ENCODE measurements at places on chromosomes 7 and 10.

GRCh38 chr7:151342102-151342646 is 562 bp downstream of the NUB1 start:
- DNase-seq = peak; percentile 60

- DNase-seq = no peak
Measured at GRCh38 chr10:77605466-77605865, 32.1 kb downstream of the KCNMA1 start.

DNA sequence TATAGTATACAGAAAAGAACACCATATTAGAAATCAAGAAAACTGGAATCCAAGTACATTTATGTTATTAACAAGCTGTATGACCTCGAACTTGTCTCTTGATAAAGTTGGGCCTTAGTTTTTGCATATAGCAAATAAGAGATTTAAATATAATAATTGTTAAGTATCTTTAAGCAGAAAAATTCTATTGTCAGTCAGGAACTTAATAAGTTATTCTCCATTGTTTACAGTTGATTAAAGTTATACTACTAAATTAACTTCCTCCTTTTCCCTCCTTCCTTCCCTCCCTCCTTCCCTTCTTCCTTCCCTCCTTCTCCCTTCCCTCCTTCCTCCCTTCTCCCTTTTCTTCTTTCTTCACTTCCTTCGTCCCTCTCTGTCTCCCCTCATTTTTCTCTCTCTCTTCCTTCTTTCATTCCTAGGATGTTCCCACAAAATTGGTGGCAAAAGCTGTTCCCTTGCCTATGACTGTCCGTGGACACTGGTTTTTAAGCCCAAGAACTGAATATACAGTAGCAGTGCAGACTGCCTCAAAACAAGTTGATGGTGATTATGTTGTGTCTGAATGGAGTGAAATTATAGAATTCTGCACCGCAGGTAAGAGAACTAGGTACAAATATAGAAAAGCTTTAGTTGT is 59.7 kb downstream of the PHYHIPL start:
- no peak for DNase-seq

- no peak for DNase-seq
Measured at GRCh38 chr7:44964831-44965440, 13.9 kb downstream of the MYO1G start.

GRCh38 chr7:44131173-44132029 is 8.1 kb upstream of the POLD2 start:
- DNase-seq = no peak

GRCh38 chr10:127012769-127013152 is 107.5 kb downstream of the DOCK1 start:
- no peak for DNase-seq

DNA sequence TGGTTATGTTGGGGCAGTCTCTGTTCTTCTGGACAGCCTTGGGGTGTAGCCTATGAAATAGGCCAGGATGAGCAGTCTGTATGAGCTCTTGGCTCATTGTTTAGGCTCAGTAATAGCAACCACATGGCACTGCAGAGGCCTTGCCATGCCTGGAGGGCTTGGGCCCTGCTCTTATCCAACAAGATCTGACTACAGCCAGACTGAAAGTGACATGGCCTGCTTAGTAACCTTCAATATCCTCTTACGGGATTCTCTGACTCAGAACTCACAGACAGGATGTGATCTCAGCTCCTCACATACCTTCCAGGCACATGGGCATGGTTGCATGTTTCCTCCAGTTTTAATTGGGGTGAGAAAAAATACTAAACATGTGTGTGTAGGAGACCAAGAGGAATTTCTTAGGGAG is 289.3 kb downstream of the PTEN start:
- DNase-seq = no peak

DNA sequence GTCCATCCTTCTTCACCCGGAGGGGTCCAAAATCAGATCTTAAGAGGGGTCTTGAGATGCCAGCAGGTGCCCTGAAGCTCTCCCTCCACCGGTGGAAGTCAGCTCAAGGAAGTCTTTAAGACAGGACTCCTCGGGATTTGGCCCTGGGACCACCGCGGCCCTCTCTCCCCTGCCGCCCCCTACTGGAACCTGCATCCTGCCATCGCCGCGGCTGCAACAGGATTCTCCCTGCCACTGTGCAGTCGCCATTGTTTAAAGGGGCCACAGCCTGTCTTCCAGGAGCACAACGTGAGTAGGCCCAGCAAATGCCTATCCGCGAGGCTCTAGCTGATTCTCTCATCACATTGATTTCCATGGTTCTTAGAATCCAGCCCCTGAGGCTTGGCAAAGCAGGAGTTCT is 324.3 kb downstream of the ZNF716 start:
- DNase-seq = no peak

DNA sequence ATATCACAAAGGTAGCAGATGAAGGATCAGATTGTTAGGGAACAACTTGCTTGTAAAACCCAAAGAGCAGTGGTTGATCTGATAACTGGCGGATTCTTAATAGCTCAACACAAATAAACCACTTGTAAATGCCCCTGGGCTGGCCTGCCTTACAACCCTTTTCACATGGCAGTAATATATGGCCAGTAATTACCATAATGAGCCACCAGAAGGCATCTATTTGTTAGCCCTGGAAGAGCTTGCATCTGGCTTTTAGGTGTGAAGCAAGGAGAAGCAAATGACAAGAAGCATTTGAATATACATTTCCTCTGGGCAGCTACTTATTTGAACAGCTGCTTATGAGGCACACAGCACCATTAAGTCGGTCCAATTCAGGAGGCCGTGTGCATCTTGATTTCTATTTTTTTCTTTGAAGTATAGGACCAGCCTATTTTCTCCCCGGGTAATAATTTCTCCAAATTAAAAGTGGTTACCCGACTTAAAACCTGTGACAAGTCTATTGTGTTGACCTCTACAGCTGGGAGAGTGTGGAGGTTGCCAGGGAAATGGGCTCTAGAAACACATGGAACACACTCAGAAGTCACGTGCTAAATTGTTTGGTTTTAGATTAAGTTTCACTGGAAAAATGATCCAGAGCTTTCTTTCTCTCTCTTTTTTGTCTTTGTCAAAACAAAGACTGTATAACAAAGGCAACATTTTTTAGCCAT is 113.4 kb downstream of the SEM1 start:
- no peak for DNase-seq

DNA sequence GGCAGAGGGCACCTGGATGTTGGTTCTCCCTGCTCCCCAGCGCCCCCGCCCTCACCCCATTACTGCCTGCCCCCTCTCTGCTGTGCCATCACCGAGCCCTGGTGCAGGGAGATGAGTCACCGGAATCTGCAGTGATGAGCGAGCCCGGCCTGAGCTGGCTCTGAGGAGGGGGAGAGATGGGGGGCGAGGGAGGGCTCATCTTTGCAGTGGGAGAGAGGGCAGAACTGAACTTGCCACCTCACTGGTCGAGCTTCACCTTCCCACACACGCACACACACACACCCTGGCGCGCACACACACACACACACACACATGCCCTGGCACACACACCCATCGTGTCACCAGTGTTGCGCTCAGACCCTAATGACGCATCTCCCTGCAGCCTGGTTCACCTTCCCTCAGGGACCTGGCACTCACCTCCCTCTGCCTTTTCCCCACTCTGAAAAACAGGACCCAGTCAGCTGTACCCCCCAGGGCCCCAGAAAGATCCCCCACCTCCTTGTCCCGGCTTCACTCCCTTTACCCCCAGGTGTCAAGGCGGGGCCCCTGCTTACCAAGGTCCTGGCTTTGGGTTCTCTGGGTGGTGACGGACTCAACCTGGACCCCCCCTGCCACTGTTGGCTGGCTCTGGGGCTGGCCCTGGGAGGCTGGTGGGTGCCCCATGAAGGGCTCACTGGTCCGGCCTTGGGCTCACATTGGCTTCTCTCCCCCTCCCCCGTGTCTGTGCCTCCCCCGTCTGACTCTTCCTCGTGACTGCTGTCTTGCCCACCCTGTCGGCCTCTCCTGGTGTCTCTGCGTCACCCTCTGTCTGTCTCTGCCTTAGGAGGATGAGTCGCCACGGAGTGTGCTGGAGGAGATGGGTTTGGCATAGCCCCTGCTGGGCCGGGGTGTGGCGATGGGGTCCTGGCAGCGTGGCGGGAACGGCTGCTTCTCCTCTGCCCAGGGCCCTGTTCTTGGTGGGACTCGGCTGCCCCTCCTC is 5.4 kb downstream of the VGF start:
- no peak for DNase-seq

DNA sequence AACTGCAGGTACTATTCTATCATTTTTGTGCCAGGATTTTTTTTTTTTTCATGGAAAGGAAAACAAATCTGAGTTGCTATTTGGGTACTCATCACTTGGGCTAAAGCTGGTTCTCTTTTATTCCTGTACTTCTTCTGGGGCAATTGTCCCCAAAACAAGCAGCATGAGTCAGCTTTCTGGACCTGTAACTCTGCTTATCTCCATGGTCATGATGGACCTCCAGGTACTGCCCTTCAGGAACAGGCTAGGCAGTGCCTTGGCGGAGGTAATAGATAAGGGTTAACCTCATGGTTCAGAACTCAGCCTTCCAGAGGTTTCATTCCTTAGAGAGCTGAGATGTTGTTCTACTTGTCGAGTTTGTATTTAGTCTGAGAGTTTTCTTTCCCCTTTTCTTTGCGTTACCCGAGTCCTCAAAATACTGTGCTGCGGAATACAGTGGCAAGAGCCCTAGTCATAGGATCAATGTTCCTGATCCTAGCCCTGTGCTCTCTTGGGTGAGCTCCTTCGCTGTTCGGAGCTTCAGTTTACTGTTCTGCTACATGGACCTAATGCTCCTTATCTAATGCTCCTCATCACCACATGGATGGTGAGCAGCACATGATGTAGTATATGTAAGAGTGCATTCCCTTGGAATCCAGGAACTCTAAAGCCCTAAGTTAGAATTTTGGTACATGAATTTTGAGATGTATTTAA is 74.6 kb downstream of the LRGUK start:
- DNase-seq = no peak

DNA sequence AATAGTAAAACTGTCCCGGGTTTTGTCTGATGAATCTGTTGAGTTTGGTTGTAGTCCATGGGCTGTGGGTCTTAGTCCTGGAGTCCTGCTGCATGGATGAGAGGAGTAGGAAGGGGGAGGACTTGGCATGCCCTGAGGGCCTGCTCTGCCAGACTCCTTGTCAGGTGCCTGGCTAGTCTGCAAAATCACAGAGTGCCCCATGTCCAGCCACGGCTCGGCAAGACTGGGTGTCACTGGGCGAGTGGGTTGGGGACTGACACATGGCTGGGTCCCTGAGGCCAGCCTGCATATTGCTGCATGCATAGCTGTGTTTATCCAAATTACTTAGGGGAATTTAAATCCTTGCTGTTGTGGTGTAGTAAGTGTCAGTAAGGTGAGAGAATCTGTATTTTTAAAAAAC is 9.7 kb downstream of the MINDY4 start:
- no peak for DNase-seq

DNA sequence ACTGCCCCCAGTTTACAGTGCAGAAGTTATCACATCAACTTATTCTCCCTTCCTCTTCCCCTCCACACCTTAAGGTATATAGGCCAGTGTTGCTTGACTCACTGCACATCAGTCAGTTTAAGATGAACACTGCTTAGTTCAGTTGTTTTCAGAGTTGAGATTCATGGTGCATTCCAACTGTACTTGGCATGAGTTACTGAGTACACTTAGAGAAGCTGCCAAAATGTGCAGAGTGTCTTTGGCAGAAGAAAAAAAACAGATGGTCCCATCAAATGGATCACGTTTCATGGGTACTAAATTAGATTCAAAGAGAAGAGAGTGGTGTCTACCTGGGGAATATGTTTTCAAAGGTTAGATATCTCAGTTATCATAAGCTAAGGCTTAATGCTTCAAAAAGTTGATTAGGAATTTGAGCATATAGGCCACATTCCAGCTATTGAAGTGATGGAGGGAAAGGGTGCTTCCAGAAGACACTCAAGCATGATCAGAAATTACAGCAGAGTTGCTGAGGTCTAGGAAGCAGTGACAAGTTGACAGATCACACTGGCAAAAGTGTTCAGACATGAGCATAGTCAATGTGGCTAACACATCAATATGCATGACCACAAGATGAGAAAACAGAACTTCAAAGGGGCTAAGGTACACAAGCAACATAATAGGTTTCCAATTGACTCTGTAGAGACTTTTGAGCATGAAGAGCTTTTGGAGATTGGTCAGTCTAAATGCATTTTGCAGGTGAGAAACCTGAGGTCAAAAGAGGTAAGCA is 579.2 kb upstream of the CELF2 start:
- DNase-seq = no peak

GRCh38 chr10:31399171-31399570 is 80.2 kb downstream of the ZEB1 start:
- no peak for DNase-seq

GRCh38 chr7:151729521-151729921 is 147.4 kb downstream of the PRKAG2 start:
- no peak for DNase-seq

GRCh38 chr10:80187465-80188409 is 17.6 kb downstream of the ANXA11 start:
- DNase-seq = no peak

GRCh38 chr7:74356589-74357315 is 67.5 kb downstream of the CLIP2 start:
- no peak for DNase-seq

DNA sequence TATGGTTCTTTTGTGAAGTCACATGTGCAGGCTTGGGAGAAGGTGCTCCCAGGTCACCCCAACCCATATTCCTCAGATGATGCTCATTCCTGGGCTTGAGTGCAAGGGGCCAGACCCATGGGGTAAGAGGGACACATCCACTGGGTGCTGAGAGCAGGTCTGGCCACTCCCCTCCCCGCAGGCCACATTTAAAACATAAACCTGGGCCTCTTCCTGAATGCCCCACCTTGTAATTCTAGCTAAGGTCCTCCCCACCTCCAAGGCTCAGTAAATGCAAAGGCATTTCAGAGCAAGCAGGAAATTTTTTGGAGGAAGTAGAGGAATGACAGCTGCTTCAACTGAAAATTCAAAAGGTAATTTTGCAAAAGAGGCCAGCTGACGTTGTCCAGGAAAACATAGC is 172.5 kb downstream of the ARHGAP21 start:
- no peak for DNase-seq

DNA sequence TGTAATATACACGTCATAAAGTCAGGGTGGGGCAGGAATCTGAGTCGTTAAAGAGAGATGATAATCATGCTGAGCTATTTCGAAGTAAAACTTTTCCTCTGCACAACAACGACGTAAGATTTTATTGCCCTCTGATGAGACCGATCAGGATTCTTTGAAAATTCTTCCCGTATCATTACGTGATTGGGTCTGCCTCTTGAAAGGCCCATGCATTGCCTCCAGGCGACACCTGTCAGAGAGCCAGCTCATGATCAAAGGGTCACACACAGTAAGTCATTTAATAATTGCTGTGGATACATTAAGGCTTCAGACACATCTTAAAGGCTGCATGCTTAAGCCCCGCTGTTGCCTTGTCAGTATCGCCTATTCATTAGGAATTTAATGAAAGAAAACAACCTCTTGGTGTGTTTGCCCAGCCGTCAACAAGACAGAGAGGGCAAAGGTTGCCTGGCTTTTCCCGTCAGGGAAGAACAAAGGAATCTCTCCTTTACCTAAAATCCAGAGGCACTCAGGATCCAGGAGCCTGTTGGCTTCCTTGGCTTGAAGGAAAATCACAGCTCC is 189.0 kb upstream of the SH2B2 start:
- no peak for DNase-seq

Data from hematopoietic multipotent progenitor cell treated with erythropoietin and hydrocortisone succinate and interleukin-3 and kit ligand, for 15 days (in vitro differentiated cells).